NCI-H2081 (cell line): ENCODE measurements at places on chromosomes 11 and 22.
A peak's percentile ranks its signal among the peaks of the same experiment; 100 is the strongest.

GRCh38 chr11:119501777-119502405 is 78.9 kb upstream of the THY1 start:
- no peak for DNase-seq

DNA sequence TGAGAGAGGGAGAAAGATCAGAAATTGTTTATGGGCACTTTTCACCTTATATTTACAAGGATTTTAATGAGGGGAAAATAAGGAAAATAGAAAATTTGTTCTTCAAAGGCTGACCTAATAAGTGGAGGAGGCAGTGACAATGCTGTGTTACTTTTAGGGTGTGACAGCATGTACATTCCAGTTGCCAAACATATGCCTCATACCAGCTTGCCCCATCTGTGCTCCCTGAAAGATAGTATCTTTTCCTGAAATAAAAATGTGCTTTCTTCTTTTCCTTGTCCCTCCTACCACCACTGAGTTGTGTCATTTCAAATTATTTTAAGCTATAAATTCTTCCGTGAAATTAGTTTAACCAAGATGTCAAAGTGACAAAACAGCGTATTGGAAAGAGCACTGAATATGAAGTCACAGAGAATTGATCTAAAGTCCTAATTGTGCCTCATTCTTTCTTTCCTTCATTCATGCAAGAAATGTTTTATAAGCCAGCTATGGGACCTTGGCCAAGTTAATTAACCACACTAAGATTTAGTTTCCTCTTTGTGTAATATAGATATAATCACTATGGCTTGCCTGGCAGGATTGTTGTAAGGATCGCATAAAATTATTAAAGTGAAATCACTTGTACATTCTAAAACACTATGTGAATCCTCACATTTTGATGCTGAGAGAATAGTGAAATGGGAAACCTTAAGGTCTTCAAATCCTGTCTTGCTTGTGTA is 1307.5 kb upstream of the TENM4 start:
- DNase-seq, result no peak

DNA sequence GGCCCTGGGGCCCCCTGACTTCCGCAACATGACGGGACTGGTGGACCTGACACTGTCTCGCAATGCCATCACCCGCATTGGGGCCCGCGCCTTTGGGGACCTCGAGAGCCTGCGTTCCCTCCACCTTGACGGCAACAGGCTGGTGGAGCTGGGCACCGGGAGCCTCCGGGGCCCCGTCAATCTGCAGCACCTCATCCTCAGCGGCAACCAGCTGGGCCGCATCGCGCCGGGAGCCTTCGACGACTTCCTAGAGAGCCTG is 992 bp downstream of the LRFN4 start:
- DNase-seq, result no peak

- no peak for DNase-seq
Measured at GRCh38 chr11:123143476-123143875, 51.6 kb downstream of the CLMP start.

- DNase-seq, result peak; percentile 57
Measured at GRCh38 chr11:100930185-100930778, 199.3 kb downstream of the PGR start.

DNA sequence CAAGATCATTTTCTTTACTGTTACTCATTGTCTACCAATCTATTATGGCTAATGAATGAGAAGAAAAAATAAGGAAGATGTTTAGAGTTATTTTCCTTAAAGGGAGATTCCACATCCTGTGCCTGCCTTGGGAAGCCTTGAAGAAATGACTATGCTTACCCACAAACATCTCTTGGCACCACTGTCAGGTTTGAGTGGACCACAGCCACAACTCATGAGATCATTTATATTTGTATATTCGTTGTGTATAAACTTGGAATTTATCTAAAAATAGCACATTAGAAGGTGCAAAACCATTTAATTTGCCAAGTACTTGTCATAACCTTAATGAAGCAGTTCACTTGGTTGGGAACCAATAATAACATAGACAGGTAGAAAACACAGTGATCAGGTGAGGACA is 740.8 kb downstream of the DLG2 start:
- no peak for DNase-seq

DNA sequence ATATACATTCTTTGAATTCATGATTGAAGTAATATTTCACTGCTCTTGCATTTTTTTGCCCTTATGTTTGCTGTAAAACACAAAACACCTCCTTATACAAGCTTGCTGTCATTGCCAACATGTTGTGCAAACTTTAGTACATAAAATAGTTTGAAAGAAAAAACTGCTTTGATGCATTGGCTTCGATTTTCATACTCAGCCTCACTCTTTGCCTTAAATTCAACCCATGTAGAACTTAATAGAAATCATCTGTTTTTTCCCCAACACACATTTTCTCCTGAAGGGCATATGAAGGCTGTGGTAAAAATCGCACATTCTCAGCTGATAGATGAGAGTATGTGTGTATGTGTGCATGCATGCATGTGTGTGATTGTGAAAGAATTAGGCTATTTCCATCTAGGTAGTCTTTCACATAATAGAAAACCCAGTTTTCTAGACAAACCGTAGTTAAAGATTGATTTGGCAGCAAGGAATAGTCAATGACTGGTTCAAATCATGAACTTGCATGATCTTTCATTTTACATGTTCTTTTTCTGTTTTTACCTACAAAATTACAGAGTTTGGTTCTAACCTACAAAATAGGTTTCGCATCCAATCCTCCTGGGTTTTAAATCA is 72.8 kb upstream of the MTMR2 start:
- DNase-seq, result no peak

DNA sequence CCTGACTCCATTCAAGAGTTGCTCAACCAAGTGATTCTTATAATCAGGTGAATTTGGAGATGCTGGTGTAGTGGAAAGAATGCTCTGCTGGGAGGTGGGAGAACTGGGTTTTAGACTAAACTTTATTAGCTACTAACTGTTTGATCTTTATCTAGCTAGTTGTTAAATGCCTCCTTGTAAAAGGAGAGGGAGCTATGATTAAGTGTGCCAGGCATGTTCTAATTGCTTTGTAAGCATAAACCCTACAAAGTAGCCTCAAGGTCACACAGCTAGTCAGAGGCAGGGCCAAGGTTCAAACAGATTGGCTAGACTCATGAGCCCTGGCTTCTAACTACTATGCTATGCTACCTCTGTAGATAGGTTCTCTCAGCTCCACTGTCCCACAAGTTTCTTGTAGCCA is 105.5 kb downstream of the NXPE2 start:
- no peak for DNase-seq

- no peak for DNase-seq
Measured at GRCh38 chr11:19436932-19437331, 196.2 kb upstream of the E2F8 start.

DNA sequence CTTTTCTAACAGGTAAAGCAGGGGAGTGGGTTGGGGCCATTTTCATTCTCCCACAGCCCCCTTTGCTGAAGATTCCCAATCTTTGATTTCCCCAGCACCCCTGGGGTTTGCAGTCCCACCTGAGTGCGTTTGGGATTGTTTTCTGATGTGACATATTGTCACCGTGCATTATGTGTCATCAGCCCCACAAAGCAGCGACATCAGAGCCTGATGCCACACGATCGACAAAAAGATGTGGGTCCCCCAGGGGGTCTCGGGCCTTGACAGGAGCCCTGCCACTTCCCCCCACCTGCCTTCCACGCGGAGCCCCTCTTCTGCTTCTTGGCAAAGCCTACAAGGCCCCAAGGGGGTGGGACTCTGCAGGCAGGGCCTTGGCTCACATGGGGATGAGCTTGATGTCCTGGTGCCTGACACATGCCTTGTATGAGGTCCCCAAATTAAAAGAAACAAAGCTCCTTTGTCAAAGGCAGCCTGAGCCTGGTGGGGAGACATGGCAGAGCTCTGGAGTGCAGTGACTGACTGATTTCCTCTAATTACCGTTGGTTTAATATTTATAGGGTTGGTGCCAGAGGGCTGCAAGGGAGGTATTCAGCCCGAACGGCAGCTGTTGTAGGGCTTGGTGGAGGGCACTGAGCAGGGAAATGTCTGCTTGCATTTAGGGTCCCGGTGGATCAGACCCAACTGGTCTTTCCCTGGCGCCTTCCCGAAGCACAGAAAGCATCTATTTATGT is 149.2 kb downstream of the MIAT start:
- no peak for DNase-seq
